ENCODE measurements at places on chromosomes 4 and X. TPM values are rescaled to one million over a fixed set of nuclear protein-coding genes. Genes with fewer than 3 reads are reported as not detected.

GRCh38 chrX:101462892-101463291, 22.4 kb upstream of the ARMCX4 start:
- DNase-seq: no peak
- no peak overlapping the region for H3K27ac ChIP-seq
- H3K36me3 ChIP-seq: no peaks in the 10 kb centered on the region
- H3K4me3 ChIP-seq: no peak overlapping the region
- H3K4me1 ChIP-seq: no peaks in the 10 kb centered on the region

DNA sequence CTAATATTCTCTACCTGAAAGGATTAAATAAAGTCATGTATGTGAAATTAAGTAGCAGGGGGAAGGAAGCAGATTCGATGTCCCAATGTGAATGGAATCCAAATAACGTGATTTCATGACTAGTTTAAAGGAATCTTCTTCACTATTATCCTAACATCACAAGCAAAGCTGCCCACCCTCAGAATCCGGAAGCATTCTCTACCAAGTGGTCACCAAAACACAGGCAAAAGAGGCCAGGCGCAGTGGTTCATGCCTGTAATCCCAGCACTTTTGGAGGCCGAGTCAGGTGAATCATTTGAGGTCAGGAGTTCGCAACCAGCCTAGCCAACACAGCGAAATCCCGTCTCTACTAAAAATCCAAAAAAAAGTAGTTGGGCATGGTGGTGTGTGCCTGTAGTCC, 212.9 kb downstream of the LDB2 start:
- no peaks in the 10 kb centered on the region for H3K36me3 ChIP-seq
- H3K27ac ChIP-seq: peak overlapping the region; percentile 90

- no peak overlapping the region for H3K4me3 ChIP-seq
- DNase-seq: no peak
- H3K4me1 ChIP-seq: no peaks in the 10 kb centered on the region
- no peaks in the 10 kb centered on the region for H3K36me3 ChIP-seq
These were observed 1756.0 kb downstream of the C4orf33 start for GRCh38 chr4:130851932-130852331.

GRCh38 chr4:95761871-95762270, 78.0 kb upstream of the PDHA2 start:
- no peaks in the 10 kb centered on the region for H3K36me3 ChIP-seq
- no peak overlapping the region for H3K4me3 ChIP-seq
- peak; percentile 7 for DNase-seq
- H3K27me3 ChIP-seq: no peaks in the 10 kb centered on the region
- peaks cover 7% of the 10 kb centered on the region for H3K4me1 ChIP-seq
- peak overlapping the region; percentile 39 for H3K27ac ChIP-seq

DNA sequence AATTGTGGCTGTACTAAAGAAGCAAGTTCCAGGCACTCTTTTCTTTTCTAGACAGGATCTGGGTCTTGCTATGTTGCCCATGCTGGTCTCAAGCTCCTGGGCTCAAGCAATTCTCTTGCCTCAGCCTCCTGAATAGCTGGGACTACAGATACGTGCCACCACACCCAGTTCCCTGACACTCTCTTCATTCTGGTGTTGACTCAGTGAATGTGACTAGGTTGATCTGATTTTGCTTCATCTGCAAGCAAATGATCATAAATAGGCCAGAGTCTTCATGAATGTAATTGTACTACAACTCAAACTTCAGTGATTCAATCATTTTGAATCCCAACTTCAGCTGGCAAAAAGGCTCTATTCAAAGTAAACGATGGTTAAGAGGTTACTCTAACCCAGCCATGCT, 78.5 kb downstream of the APBB2 start:
- H3K36me3 ChIP-seq: peaks cover 5% of the 10 kb centered on the region
- no peak overlapping the region for H3K4me3 ChIP-seq
- peaks cover 6% of the 10 kb centered on the region for H3K4me1 ChIP-seq
- H3K27me3 ChIP-seq: no peaks in the 10 kb centered on the region

GRCh38 chrX:112784692-112785091, 55.9 kb downstream of the AMOT start:
- no peaks in the 10 kb centered on the region for H3K4me1 ChIP-seq
- no peak overlapping the region for H3K4me3 ChIP-seq
- H3K27me3 ChIP-seq: no peaks in the 10 kb centered on the region
- H3K36me3 ChIP-seq: no peaks in the 10 kb centered on the region
- H3K27ac ChIP-seq: no peak overlapping the region
- no peak for DNase-seq

DNA sequence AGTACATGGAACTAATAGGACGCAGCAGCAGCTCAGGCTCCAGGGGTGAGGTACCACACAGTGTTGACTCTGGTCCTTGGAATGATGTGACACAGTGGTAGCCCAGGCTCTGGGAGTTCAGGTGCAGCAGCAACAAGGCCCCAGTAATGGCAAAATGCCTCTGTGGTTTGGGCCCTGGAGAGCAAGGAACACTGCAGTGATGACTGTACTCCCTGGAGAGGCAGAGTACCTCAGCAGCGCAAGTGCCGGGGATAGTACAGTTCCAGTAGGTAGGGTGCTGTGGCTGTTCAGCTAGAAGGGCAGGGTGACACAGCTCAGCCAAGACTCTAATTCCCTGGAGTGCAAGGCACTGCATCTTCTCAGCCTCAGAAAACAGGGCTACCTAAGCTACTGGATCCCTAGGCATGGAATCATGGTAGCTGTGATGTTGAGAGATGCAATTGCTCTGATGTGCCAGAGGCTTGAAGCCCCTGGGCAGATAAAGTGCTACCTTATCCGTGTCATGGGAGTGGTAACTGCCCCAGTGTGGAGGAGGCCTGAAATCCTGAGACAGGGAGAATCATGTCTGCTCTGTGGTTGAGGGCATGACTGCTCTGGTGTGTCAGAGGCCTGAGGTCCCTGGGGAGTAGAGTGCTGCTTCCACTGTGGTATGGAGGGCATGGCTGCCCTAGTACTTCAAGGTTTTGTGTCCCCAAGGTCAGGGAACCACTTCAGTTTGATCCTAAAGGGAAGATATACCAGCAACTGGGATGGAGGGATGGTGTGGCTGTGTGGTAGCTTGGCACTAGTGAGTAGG, 55.2 kb downstream of the AREG start:
- H3K4me3 ChIP-seq: no peak overlapping the region
- peak; percentile 47 for DNase-seq
- no peak overlapping the region for H3K27ac ChIP-seq
- no peaks in the 10 kb centered on the region for H3K27me3 ChIP-seq

DNA sequence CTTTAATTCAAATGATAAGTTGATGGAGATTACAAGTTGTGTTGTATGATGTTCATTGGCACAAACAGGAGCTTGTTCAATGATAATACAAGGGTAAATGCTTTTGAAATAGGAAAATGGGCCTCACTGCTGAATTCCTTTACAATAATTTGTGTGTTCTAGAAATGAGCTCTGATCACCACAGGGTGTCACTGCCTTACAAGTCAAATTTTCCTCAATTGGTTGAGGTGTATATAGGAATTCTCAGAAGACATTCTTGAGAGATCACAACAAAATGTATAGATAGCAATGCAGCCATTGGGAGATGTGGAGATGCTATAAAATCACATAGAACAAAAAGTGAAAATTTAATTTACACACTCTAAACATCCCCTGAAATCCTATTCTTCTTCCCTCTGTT, 49.6 kb downstream of the KLF8 start:
- H3K4me3 ChIP-seq: no peak overlapping the region
- DNase-seq: no peak
- no peaks in the 10 kb centered on the region for H3K36me3 ChIP-seq
- no peaks in the 10 kb centered on the region for H3K4me1 ChIP-seq
- H3K27me3 ChIP-seq: no peaks in the 10 kb centered on the region
- no peak overlapping the region for H3K27ac ChIP-seq

DNA sequence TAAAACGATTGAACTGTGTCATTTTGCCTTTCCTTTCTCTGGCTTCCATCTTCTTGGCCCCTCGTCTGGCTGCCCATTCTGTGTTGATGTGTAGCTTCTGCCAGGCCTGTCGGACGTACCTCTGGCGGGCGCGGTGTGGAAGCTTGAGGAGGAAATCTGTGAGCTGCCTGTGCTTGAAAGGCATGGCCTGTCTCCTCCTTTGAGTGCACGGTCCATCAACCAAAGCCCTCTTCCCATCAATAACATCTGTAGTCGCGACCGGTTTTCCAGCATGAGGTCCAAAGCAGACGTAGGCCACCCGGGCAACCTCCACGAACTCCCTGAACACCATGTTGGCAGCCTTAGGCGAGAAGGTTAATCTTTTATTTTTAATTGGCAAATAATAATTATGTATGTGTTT, 202.7 kb downstream of the CRLF2 start:
- no peak for DNase-seq
- no peak overlapping the region for H3K4me3 ChIP-seq
- no peaks in the 10 kb centered on the region for H3K36me3 ChIP-seq

- DNase-seq: peak; percentile 6
- H3K27ac ChIP-seq: no peak overlapping the region
- H3K27me3 ChIP-seq: peaks cover 20% of the 10 kb centered on the region
These were observed 9.1 kb downstream of the NSG1 start for GRCh38 chr4:4395849-4396627.

DNA sequence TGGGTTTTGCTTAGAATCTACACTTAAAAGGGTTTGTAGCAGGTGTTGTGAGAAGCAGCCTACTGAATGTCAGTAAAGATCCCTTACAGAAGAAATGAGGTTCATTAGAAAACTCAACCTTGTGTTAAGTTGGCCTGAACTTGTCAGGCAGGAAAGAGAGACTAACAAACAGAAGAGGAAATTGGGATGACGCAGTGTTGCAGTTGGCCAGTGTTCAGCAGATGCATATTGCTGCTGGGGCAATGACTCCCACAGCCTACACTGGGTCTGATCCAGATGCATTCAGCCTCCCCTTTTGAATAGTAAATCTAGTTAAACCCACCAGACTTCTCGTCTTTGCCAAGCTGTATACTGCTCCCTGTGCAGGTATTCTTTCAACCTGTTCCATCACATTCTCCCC, 409.4 kb downstream of the UBE2NL start:
- no peaks in the 10 kb centered on the region for H3K27me3 ChIP-seq
- no peak overlapping the region for H3K4me3 ChIP-seq
- H3K27ac ChIP-seq: no peak overlapping the region
- DNase-seq: no peak
- H3K4me1 ChIP-seq: no peaks in the 10 kb centered on the region

DNA sequence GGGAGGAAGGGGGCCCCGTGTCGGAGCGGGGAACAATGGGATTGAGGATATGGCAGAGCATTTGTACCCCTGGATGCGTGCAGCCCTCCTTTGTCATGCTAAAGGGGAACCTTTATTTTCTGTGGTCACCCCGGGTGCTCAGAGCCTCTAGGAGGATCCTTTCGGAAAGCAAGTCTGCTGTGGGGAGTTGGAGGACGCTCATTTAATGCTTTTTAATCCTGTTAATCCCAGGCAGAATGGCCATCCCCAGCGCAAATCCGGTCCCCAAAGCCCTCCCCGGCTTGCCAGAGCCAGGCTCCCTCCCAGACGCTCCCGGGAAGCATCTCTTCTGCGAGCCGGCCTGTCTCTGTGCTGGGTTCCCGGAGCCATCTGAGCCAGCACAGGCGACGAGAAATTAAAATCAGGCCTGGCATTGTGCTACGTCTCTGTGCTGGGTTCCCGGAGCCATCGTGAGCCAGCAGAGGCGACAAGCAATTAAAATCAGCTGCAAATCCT, 113.2 kb upstream of the PPP2R3B start:
- no peak overlapping the region for H3K4me3 ChIP-seq
- H3K27ac ChIP-seq: no peak overlapping the region
- no peak for DNase-seq
- no peaks in the 10 kb centered on the region for H3K36me3 ChIP-seq
- no peaks in the 10 kb centered on the region for H3K4me1 ChIP-seq
- peaks cover 3% of the 10 kb centered on the region for H3K27me3 ChIP-seq

DNA sequence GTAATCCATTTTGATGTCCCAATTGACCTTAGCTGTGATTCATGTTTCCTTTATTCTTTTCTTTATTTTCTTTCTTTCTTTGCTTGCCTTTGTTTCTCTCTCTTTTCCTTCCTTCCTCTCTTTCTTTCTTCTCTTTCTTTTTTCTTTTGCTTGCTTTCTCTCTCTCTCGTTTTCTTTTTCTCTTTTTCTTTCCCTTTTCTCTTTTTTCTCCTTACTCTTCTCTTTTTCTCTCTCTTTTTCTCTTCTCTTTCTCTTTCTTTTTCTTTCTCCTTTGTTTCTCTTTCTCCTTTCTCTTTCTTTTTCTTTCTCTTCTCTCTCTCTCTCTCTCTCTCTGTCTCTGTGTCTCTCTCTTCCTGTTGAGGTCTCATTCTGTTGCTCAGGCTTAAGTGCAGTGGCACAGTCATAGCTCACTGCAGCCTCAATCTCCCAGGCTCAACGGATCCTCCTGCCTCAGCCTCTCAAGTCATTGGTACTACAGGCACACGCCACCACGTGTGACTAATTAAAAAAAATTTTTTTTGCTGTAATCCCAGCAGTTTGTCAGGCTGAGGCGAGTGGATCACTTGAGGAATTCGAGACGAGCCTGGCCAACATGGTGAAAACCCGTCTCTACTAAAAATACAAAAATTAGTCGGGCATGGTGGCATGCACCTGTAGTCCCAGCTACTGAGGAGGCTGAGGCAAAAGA, 8.0 kb upstream of the DHRSX start:
- no peaks in the 10 kb centered on the region for H3K4me1 ChIP-seq
- no peaks in the 10 kb centered on the region for H3K36me3 ChIP-seq
- H3K4me3 ChIP-seq: no peak overlapping the region
- H3K27ac ChIP-seq: no peak overlapping the region
- DNase-seq: no peak

DNA sequence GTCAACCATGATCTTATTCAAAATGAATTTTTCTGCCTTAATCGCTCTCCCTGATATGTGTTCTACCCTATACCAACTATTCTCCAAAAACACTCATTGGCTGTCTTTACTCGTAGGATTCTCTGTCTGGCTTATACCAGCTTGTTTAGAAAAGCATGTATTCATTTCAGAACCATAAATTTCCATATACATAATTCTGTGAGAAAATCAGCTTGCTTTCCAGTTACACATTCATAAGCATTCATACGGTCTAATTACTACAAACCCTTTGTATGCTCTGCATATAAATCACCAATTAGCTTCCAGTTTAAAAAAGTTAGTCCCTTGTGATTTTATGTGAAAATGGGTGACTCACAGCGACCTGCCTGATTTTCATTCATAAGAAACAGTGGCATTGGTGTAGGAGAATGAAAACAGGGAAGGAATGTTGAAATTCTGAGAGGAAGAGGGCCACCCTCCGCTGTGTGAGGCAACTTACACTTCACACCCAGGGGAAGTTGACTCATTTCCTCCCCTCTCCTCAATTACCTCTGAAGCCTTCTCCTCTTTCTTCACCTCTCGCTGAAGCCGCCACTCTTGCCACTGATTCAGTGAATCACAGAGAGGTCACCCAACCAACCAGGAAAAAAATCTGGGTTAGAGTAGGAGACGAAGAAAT, 63.3 kb downstream of the MEPE start:
- no peak overlapping the region for H3K4me3 ChIP-seq
- H3K27ac ChIP-seq: peak overlapping the region; percentile 54
- H3K4me1 ChIP-seq: peaks cover 16% of the 10 kb centered on the region
- H3K27me3 ChIP-seq: no peaks in the 10 kb centered on the region
- no peaks in the 10 kb centered on the region for H3K36me3 ChIP-seq

- no peaks in the 10 kb centered on the region for H3K4me1 ChIP-seq
- H3K27ac ChIP-seq: no peak overlapping the region
- no peaks in the 10 kb centered on the region for H3K36me3 ChIP-seq
These were observed 12.8 kb upstream of the CRMP1 start for GRCh38 chr4:5905714-5906113.

GRCh38 chr4:78528327-78528726, 23.2 kb upstream of the ANXA3 start:
- no peaks in the 10 kb centered on the region for H3K36me3 ChIP-seq
- DNase-seq: peak; percentile 59
- H3K27ac ChIP-seq: no peak overlapping the region
- H3K4me1 ChIP-seq: peaks cover 20% of the 10 kb centered on the region

- H3K4me1 ChIP-seq: no peaks in the 10 kb centered on the region
- H3K27me3 ChIP-seq: no peaks in the 10 kb centered on the region
- H3K36me3 ChIP-seq: no peaks in the 10 kb centered on the region
- peak within 1 kb of the TSS; percentile 59 for H3K4me3 ChIP-seq
These were observed at the start of gene CCDC160 for GRCh38 chrX:134236626-134237614. Gene CCDC160, plus strand, starts transcription at chrX:134237182. Its CDS starts 7,619 bp downstream, at chrX:134244801.

SHROOM3 gene
- total RNA-seq: 50.9 TPM

HHIP gene
- 4.0 TPM for total RNA-seq
